Hematopoietic multipotent progenitor cell treated with erythropoietin and hydrocortisone succinate and interleukin-3 and kit ligand, for 6 days (in vitro differentiated cells): ENCODE measurements at places on chromosomes 1 and 21.

DNA sequence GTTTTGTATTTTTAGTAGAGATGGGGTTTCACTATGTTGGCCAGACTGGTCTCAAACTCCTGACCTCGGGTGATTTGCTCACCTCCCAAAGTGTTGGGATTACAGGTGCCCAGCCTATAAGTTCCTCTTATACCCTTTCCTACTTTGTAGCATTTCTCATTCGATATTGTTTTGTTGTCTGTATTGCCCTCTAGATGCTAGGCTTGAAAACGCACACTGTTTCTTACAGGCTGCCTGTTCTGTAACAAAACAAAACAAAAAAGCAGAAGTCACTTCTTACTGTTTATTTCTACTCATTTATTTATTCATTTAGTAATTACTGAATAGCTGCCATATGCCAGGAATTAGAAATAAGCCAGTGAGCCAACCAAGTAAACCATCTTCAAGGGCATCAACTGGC, 136.9 kb upstream of the BMP8A start:
- no peak for DNase-seq

- DNase-seq, result peak; percentile 89
Measured at GRCh38 chr1:167221738-167222610, 1.3 kb downstream of the POU2F1 start.

- DNase-seq, result no peak
Measured at GRCh38 chr1:7325254-7325653, 445.8 kb upstream of the VAMP3 start.

DNA sequence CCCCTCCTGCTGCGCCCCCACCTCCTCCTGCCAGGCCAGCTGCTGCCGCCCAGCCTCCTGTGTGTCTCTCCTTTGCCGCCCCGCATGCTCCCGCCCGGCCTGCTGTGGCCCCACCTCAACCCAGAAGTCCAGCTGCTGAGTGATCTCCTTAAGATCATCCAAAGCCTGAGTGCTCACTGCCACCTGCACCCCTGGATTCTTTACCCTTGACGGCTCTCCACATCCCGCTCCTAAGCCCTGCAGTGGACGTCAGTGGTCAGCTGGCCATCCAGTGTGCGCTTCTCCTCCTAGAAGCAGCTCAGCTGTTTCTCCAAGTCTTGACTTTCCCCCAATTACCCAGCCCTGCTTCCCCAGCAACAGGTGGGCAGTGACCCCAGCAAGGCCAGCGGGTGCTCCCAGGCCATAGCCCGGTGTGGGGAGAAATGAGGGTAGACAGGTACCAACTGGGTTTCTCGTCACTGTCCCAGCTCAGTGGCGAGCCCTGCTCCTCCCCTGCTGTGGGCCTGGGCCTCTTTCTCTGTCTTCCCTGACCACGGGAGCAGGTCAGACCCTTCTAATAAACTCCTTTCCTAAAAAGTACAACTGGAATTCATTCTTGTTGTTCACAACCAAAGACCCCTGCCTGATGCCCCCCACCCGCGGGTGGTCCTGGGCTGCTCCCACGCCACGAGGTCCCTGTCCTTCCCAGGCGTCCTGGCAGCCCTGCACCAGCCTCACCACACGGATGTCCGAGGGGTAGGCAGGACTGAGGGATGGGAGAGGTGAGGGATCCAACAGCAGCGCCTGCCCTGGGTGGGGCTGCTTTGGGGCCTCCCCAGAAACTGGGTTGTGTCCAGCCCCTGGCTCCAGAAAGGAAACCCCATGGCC, 1.4 kb downstream of the KRTAP10-7 start:
- no peak for DNase-seq

- no peak for DNase-seq
Measured at GRCh38 chr1:74065081-74065480, 132.9 kb downstream of the LRRIQ3 start.

- peak; percentile 56 for DNase-seq
Measured at GRCh38 chr1:59096501-59096900, 200.4 kb upstream of the FGGY start.

DNA sequence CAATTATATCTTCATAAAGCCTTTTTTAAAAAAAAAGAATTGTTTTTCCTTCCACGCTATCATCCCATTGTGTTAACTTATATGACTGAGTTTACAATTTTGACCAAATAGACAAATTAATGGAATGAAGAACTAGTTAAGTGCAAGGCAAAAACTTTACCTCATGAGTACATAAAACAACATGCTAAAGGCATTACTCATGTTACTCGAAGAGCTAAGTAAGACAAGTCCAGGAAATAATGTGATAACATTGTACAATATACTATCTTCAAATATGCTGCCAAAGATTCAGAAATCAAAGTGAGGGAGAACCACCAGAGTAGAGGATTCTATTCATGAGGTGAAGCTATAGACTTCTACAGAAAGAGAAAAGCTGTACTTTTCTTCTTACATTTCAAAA, 24.2 kb upstream of the DYNLT5 start:
- no peak for DNase-seq

DNA sequence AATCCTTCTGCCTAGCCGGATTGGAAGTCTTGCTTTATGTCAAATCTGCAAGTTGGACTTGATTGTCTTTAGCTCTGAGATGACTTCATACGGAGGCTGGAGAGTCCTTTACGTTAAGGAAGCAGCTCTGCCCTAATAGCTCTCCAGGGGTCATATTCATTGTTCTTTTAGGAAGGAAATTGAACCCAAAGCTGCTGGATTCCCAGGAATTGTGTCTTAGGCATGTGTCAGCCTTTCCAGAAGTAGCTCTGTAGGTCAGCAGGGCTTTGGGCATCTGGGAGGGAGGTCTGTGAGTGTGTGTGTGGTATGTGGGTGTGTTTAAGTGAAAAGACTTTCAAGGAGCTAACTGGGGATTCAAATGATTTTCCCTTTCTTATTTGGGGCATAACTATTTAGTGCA, 82.4 kb downstream of the ABCA4 start:
- DNase-seq, result no peak

DNA sequence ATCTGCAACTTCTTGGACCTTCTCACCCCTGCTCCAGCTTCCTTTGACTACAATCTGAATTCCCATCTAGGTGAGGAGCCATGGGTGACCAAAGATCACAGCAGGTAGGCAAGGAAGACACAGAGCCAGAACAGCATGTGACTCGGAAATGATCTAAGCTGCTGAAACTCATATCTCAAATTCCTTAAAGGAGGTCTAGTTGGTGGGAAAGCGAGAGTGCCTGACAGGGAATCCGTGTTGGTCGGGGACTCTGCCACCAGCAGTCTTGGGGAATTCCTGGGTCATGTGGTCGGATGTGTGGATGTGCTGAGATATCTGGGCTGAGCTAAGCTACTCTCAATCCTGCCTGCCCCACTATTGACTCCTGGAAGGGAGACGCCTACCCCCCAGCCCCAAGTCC, 3.2 kb upstream of the NUAK2 start:
- DNase-seq, result no peak

- no peak for DNase-seq
Measured at GRCh38 chr1:88773540-88774150, 89.6 kb downstream of the PKN2 start.

- DNase-seq, result no peak
Measured at GRCh38 chr21:17044696-17045095, 468.1 kb upstream of the CXADR start.
